ENCODE measurements at places on chromosomes 1 and 21.

DNA sequence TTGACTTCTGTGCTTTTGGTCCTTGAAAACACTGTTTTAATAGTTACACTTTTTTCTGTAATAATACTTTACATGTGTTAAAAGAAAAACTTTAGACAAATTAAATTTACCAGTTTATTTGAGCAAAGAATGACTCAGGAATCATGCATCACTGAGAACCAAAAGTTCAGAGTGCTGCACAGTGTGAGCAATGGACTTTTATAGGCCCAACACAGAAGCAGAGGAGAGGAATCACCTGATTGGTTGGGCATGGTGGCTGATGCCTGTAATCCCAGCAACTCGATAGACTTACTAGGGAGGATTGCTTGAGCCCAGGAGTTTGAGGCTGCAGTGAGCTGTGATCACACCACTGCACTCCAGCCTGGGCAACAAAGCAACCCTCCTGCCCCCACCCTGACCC is 29.3 kb downstream of the ZNF648 start:
- H3K4me1 ChIP-seq = peaks cover 8% of the 10 kb centered on the region
- no peak for DNase-seq
- H3K27ac ChIP-seq = no peak overlapping the region
- H3K36me3 ChIP-seq = no peaks in the 10 kb centered on the region

- H3K4me1 ChIP-seq = peaks cover 24% of the 10 kb centered on the region
- H3K27me3 ChIP-seq = no peaks in the 10 kb centered on the region
- no peak for DNase-seq
- H3K36me3 ChIP-seq = no peaks in the 10 kb centered on the region
Measured at GRCh38 chr1:67575861-67576260, 109.1 kb upstream of the GADD45A start.

- peaks cover 8% of the 10 kb centered on the region for H3K4me1 ChIP-seq
- H3K36me3 ChIP-seq = no peaks in the 10 kb centered on the region
- no peak for DNase-seq
- no peak overlapping the region for H3K4me3 ChIP-seq
- no peaks in the 10 kb centered on the region for H3K27me3 ChIP-seq
Measured at GRCh38 chr1:160756849-160757201, 17.8 kb downstream of the SLAMF7 start.

GRCh38 chr1:197659171-197659570 is 116.1 kb downstream of the DENND1B start:
- no peaks in the 10 kb centered on the region for H3K36me3 ChIP-seq
- H3K4me1 ChIP-seq = no peaks in the 10 kb centered on the region
- no peak overlapping the region for H3K27ac ChIP-seq
- peak overlapping the region; percentile 59 for H3K4me3 ChIP-seq

- H3K4me3 ChIP-seq = no peak overlapping the region
- H3K4me1 ChIP-seq = peaks cover 2% of the 10 kb centered on the region
Measured at GRCh38 chr1:91783423-91784170, 102.4 kb downstream of the TGFBR3 start.

DNA sequence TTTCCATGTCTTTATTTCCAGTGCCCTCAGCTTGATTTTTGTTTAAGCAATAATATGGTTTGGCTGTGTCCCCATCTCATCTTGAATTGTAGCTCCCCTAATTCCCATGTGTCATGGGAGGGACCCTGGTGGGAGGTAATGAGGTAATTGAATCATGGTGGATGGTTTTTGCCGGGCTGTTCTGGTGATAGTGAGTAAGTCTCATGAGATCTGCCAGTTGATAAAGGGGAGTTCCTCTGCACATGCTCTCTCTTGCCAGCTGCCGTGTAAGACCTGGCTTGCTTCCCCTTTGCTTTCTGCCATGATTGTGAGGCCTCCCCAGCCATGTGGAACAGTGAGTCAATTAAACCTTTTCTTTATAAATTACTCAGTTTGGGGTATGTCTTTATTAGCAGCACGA is 559.6 kb upstream of the ADAMTS5 start:
- H3K27me3 ChIP-seq = no peaks in the 10 kb centered on the region
- no peaks in the 10 kb centered on the region for H3K36me3 ChIP-seq
- no peak for DNase-seq
- no peaks in the 10 kb centered on the region for H3K4me1 ChIP-seq
- H3K27ac ChIP-seq = no peak overlapping the region

DNA sequence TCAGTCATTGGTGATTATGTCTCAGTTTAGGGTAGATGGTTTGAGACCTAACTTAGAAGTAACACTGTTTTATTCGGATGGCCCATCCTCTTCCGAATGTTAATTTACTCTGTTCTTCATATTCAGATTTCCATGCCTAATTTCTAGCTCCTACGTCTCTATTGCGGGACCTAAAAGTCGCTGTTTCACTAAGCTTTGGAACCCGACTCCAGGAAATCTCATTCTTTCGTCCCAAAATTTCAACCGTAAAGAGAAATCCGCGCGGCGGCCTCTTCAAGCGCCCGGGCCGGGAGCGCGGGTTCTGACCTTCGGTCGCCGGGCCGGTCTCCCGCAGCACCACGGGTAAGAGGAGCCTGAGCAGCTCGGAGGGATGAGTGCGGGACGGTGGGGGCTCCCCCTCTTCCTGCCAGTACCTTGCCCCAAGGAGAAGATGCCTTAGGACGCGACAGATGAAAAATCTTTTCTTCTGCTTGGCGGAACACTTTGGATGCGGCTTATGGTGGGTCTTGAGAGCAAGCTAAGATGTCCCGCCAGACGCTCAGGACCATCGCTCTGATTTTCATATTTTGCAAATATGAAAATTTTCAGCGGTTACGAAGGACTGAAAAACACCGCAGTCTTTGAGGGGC is 128.7 kb downstream of the PPIAL4G start:
- H3K4me3 ChIP-seq = no peak overlapping the region
- H3K27me3 ChIP-seq = peaks cover 6% of the 10 kb centered on the region
- no peak for DNase-seq
- H3K27ac ChIP-seq = no peak overlapping the region
- no peaks in the 10 kb centered on the region for H3K36me3 ChIP-seq

- no peak overlapping the region for H3K27ac ChIP-seq
- H3K4me3 ChIP-seq = no peak overlapping the region
- no peaks in the 10 kb centered on the region for H3K4me1 ChIP-seq
- no peak for DNase-seq
Measured at GRCh38 chr1:206900149-206900548, 2.9 kb downstream of the IL24 start.

DNA sequence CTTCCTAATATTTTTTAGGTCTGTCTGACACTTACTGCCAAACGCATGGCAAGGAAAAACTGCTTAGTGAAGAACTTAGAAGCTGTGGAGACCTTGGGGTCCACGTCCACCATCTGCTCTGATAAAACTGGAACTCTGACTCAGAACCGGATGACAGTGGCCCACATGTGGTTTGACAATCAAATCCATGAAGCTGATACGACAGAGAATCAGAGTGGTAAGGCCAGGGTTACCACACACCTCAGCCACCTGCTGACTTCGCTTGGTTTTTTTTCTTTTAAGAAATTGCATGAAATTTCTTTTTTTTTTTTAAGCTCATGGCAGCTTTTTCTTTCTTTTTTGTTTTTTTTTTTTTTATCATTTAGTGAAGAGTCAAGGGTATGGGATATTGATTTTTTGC is 17.2 kb downstream of the ATP1A1 start:
- no peak overlapping the region for H3K4me3 ChIP-seq
- peaks cover 3% of the 10 kb centered on the region for H3K4me1 ChIP-seq
- peaks cover 76% of the 10 kb centered on the region for H3K36me3 ChIP-seq
- H3K27ac ChIP-seq = no peak overlapping the region
- no peaks in the 10 kb centered on the region for H3K27me3 ChIP-seq

DNA sequence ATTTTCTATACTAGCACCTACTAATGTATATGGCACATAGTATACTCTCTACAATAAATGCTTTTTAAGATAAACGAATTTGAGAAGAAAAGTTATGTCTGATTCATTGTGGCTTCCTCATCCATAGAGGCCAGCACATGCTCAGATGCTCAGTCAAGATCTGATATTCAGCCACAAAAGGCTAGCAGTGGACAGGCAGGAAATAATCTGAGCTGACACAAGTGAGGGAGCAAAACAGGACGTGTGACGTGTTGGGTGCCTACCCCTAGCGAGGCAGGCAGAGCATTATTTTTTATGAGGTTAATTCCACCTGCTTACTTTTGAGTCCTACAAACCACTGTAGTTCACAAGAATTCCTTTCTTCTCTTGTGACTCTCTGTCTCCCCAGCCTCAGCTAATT is 550.9 kb downstream of the SMYD3 start:
- H3K4me1 ChIP-seq = no peaks in the 10 kb centered on the region
- peak overlapping the region; percentile 19 for H3K27ac ChIP-seq
- H3K4me3 ChIP-seq = no peak overlapping the region
- no peak for DNase-seq

DNA sequence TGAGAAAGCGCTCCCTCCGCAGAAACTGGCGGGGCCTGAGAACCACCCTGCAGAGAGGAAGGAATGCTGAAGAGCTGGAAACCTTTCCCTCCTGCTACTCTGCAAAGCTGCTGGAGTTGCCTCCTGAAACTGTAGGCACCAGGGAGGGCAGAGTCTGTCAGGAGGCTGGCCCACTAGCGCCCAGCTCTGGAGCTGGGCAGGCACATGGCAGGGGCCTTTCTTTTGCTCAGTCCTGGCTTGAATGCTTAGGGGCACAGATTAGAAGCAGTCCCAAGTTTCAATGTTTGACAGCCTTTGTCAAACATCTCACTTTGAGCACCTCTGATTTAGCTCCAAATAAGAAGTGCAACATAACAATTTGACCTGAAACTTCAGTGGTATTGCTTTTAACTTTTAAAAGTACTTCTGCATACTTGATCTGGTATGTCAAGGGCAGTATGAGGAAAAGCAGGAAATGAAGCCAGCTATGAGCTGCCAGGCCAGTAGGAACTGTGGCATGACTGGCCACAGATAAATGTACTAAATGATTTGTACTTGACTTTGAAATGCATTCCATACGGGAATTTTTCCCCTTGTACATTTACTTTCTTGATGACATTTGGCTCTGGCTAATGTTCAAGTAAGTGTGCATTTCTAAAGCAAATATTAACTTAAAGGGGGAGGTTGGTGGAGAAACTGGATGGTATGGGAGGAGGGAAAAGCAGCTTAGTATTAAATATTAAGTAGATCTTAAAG is 7.2 kb downstream of the C1orf116 start:
- H3K36me3 ChIP-seq = no peaks in the 10 kb centered on the region
- no peaks in the 10 kb centered on the region for H3K27me3 ChIP-seq
- H3K4me1 ChIP-seq = peaks cover 8% of the 10 kb centered on the region
- H3K4me3 ChIP-seq = no peak overlapping the region
- H3K27ac ChIP-seq = no peak overlapping the region

- no peak overlapping the region for H3K4me3 ChIP-seq
- no peak for DNase-seq
- no peak overlapping the region for H3K27ac ChIP-seq
- peaks cover 14% of the 10 kb centered on the region for H3K36me3 ChIP-seq
- H3K27me3 ChIP-seq = no peaks in the 10 kb centered on the region
Measured at GRCh38 chr1:56758135-56758534, 61.1 kb downstream of the FYB2 start.

DNA sequence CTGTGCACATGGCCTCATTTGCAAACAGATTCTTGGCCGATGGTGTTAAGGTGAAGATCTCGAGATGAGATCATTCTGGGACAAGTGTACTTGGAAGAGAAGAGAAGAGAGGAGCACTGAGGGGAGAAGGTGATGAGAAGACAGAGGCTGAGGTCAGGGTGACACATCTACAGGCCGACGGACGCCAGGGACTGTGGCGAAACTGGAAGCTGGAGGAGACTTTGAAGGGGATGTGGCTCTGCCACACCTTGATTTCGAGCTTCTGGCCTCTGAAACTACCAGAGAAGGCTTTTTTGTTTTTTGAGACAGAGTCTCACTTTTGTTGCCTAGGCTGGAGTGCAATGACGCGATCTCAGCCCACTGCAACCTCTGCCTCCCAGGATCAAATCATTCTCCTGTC is 137.5 kb upstream of the TMEM51 start:
- H3K27me3 ChIP-seq = no peaks in the 10 kb centered on the region
- H3K27ac ChIP-seq = no peak overlapping the region
- no peaks in the 10 kb centered on the region for H3K36me3 ChIP-seq
- H3K4me3 ChIP-seq = no peak overlapping the region
- no peaks in the 10 kb centered on the region for H3K4me1 ChIP-seq

DNA sequence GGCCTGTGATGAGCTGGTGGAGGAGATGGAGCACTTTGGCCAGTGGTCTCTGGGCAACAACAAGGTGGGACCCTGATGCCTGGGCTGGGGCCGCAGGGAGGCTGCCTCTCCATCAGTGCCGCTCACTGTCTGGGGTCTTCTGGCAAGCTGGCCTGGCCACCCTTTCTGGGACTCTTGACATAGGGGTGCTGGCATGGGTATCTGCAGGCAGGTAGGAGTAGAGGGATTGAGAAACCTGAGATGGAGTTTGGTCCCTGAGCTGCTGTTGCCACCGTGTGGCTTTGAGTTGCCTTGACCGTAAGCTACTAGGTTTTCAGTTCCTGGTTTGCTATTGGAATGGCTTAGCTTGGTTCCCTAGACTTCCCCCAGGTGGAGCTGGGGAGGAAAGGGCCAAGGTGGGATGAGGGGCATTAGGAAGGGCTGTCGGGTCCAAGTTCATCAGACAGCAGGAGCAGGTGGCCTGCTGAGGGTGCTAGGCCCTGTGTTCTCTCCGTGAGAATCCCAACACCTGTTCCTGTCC is 13.2 kb upstream of the MFN2 start:
- no peak for DNase-seq
- H3K27ac ChIP-seq = no peak overlapping the region
- H3K4me3 ChIP-seq = no peak overlapping the region
- no peaks in the 10 kb centered on the region for H3K27me3 ChIP-seq

- DNase-seq = no peak
- no peaks in the 10 kb centered on the region for H3K36me3 ChIP-seq
- H3K4me3 ChIP-seq = no peak overlapping the region
- H3K27ac ChIP-seq = no peak overlapping the region
Measured at GRCh38 chr1:154840269-154841176, 29.6 kb downstream of the KCNN3 start.

GRCh38 chr1:179310721-179311120 is 17.1 kb downstream of the SOAT1 start:
- H3K27ac ChIP-seq = no peak overlapping the region
- no peaks in the 10 kb centered on the region for H3K27me3 ChIP-seq
- no peak overlapping the region for H3K4me3 ChIP-seq
- H3K36me3 ChIP-seq = peaks cover 4% of the 10 kb centered on the region
- H3K4me1 ChIP-seq = no peaks in the 10 kb centered on the region

All from liver (tissue), 10 donors.